CD4-positive, alpha-beta T cell treated with Interleukin-2 at 100 ng/mL for 4 hours (primary cell): ENCODE measurements at places on chromosomes 16 and 17.

GRCh38 chr17:40290629-40291280 lies 3.1 kb downstream of the CDC6 start:
- peak; percentile 63 for DNase-seq

DNA sequence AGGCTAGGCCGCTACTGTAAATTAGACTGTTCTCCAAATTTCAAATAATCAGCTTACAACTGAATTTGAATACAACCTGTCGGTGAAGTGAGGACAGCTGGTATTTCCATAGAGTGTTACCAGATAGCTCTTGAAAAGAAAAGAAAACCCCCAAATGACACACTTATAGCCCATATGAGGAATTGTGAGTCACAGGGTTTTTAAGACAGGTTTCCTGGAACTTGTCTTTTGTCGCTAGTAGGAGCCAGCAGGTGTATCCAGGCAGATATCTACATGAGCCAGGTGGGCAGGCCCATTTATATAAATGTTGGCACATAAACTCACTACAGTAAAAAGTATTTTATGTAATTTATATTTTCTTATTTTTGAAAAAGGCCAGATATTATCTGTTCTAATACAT lies 24.0 kb downstream of the TNRC6A start:
- peak; percentile 59 for DNase-seq

DNA sequence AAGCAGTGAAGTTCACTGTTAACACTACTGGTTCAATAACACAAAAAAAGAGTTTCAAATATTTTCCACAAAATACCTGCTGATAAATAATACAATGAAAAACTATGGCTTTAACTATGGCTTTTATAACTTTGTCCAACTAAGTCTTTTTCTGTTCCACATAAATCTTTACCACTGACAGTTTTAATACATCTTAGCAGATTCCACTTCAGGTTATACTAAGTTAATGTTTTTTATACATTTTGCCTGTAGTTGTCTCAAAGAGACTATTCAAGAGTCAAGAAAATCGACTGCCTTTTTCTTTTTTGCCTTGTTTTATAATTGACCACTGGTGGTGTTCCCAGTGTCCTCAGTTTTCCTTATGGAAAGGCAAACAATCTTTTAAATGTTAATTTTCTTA lies 379.7 kb upstream of the PMFBP1 start:
- DNase-seq, result no peak

DNA sequence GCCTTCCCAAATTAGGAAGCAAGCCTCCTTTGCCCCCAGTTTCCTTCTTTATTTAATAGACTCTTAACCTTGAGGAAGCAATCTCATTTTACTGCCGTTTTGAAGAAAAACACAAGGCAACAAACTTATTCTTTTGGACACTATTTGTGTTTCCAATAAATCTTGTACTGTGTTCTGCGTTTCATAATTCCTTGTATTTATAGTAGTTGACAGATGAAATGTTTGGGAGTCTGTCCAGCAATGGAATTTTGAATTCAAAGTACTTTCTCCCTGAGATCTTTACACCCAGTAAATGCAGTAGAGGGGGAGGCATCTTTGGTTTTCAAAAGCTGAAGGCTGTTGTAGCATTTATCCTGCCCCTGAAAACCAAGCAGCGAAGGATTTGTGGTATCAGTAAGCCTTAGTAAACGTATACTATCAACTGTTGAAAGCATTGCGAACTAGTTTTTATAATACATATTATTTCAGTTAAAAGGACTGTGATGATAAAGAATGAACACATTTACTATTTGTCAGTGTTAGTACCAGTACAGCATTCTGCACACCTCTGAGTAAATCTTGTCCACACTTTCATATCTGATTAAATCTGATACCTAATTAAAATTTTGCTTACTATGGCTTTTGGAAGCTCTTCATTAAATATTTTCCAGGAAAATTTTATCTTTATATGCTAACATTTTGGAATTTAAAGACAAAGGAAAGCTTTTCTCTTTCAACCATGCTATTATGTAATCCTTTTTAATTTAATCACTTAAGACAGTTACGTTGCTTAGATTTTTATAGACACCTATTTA lies 83.1 kb downstream of the TNRC6C start:
- DNase-seq, result no peak

- no peak for DNase-seq
Measured at GRCh38 chr16:64826374-64826773, 295.5 kb downstream of the CDH11 start.

- no peak for DNase-seq
Measured at GRCh38 chr16:23357761-23358290, 55.7 kb downstream of the SCNN1B start.

GRCh38 chr16:2437032-2437790 lies 8.0 kb downstream of the CCNF start:
- no peak for DNase-seq

DNA sequence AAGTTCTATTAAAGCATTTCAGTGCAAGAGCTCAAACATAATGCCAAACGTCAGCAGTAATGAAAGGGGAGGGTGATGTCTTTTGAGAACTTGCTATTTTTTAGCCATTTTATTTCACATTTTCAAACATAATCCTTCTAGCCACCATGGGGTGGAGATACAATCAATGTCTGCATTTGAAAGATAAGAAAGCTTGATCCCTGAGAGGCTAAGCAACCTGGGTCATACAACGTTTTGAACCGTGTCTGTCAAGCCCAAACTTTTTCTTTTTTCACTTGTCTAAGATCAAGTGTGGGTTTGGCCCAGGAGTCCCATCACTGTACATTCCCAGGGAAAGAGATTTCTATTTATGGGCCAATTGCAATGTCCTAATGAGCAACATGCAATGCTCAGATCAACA lies 331.1 kb downstream of the SLC39A11 start:
- no peak for DNase-seq

- no peak for DNase-seq
Measured at GRCh38 chr17:29682987-29683386, 60.3 kb upstream of the CORO6 start.

DNA sequence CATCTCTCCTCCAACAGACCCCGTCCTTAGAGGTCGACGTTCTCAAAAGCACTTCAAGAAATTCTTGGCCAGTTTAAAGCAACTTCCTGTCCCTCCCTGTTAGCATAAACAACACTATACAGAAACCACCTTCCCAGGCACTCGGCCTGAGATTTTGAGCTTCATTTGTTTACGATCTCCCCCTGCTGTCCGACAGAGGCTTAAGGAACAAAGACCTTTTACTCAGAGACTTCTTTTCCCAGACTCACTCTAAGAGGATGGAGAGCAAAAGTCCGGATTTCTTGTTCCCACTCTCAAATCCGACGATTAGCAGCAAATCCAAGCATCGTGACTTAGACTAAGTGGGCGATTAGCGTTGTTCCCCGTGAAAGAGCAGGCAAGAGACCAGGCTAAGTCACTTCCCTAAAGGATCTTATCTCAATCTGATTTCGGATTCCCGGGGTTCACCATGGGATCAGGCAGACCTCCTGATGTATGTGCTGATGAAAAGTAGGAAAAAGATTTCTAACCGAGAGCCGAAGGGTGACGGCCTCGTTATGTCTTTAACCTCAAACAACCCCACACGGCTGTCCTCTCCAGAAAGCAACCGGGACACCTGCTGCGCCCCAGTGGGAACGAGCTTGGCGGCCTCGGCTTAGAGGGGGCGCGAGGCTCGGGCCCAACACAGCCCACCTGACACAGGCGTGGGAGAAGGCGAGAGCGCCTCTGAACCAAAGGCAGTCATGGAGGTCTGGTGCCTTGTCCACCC lies 598 bp downstream of the INPP5K start:
- DNase-seq, result peak; percentile 75

DNA sequence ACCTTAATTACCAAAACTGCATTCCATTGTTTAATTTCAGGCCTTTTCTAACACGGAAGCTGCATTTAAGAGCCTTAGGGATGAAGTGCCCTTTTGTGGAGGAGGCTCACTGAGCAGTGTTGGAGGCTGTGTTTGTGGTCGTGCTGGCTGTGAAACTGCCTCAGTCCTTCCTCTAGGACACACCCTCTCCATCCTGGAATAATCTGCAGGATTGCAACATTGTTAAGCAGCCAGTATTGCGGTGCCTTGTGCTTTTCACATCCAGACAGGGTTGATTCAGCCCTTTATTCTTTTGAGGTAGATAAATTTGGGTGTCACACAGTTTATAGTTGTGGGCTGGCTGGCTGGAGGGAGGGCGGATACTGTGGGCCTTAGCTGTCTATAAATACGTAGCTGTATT lies 141.6 kb downstream of the CDRT15L2 start:
- DNase-seq, result no peak

DNA sequence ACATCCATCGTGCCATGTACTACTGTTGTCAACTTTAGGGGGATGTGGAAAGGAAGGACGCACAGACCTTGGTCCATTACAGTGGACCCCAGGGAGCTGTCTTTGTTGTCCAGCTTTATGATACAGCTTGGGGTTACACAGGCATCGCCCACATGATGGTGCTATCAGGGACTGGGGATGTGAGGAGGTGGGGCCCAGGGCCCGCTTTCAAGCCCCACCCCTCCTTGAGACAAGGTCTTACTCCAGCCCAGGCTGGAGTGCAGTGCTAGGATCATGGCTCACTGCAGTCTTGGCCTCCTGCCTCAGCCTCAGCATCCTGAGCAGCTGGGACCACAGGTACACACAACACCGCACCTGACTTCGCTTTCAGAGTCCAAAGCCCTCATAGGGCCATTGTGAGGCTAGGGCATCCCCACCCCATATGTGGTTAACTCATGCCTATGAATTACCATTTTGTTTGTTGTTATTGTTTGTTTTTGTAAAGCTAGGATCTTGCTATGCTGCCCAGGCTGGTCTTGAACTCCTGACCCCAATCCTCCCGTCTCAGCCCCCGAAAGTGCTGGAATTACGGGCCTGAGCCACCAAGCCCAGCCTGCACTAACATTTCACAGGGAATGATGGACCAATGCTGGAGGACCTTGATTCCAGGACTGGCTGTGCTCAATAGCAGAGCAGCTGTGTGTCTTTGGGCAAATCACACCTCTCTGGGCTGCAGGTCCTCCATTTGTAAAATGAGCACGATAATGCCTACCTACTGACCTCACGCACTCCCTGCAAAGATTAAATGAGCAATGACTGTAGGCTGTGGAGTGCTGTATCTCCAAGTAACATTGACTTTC lies 17.2 kb downstream of the ST3GAL2 start:
- DNase-seq, result no peak

DNA sequence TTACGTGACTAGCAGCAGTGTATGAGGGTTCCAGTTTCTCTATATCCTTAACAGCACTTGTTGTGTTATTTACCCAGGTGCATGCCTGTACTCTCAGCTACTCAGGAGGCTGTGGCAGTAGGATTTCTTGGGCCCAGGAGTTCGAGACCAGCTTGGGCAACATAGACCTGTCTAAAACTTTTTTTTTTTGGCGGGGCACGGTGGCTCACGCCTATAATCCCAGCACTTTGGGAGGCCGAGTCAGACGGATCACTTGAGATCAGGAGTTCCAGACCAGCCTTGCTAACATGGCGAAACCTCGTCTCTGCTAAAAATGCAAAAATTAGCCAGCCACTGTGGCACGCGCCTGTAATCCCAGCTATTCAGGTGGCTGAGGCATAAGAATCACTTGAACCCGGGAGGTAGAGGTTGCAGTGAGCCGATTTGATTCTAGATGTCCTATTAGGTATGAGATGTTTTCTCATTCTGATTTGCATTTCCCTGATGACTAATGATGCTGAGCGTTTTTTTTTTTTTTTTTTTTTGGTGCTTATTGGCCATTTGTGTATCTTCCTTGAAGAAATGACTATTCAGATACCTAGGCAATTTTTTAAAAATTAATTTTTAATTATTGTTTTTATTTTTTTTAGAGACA lies 13.4 kb downstream of the CASC3 start:
- no peak for DNase-seq

GRCh38 chr16:19223235-19224170 lies 55.5 kb downstream of the SYT17 start:
- DNase-seq, result peak; percentile 4

GRCh38 chr16:4846503-4846900 lies 586 bp downstream of the GLYR1 start:
- peak; percentile 8 for DNase-seq

DNA sequence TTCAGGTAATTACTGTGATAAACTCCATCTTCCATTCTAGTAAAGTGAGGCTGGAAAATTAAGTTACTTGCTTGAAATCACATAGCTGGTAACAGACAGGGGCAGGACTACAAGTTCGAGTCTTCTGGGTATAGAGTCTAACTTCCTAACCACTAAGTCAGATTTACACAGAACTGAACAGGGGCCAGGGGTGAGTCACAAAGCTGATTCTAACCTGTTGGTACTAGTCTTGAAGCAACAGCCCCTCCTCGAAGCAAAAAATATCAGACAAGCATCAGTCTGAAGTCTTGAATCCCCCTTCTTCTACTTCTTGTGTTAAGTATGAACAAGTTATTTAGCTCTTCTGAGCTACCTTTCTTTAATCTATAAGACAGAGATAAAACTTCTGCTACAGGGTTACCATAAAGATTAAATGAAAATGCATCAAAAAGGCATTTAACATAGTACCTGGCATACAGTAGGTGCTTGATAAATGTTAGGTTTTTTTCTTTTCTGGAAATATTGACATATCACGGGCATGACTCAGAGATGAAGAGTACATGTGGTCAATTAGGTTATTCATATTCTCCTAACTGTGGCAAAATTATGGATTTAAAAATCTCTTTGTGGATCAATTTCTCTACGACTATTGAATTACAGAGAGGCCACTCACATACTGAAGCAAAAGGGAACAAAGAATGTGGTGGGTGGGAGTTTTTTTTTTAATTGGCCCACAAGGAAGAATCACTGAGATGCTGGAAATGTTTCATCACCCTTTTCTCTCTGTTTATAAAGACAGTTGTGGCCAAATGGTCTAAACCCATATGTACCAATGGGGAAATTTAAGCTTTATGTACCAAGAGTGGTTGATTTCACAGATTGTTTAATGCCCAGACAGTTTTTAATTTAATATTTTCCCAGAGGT lies 266.9 kb upstream of the DYNLRB2 start:
- DNase-seq, result no peak

DNA sequence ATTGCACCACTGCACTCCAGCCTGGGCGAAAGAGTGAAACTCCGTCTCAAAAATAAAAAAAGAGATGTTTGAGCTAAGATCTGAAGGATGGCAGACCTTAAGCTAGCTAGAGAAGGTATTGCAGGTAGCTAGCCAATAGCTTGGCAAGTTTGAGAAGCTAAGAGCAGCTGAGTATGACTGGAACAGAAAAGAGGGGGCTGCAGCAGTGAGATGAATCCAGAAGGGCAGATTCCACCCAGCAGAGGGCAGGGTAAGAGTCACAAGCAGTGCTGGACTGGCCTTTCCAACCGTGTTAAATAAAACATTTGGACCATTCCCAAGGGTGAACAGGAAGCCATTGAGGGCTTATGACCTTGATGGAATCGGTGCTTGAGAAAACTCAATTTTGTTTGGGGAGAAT lies 5.7 kb upstream of the PHAF1 start:
- no peak for DNase-seq
